ENCODE measurements at places on chromosomes 5 and 9. TPM values are rescaled to one million over a fixed set of nuclear protein-coding genes. Genes with fewer than 3 reads are reported as not detected.
A peak's percentile ranks its signal among the peaks of the same experiment; 100 is the strongest.

GRCh38 chr5:78568676-78569075, 79.9 kb downstream of the LHFPL2 start:
- DNase-seq, result no peak

- DNase-seq, result no peak
These were observed 18.8 kb upstream of the TNFAIP8 start for GRCh38 chr5:119336845-119337580.

- DNase-seq, result no peak
These were observed 89.5 kb downstream of the MAN2A1 start for GRCh38 chr5:109779036-109779735.

- DNase-seq, result no peak
These were observed 35.6 kb downstream of the MTX3 start for GRCh38 chr5:79955356-79955895.

DNA sequence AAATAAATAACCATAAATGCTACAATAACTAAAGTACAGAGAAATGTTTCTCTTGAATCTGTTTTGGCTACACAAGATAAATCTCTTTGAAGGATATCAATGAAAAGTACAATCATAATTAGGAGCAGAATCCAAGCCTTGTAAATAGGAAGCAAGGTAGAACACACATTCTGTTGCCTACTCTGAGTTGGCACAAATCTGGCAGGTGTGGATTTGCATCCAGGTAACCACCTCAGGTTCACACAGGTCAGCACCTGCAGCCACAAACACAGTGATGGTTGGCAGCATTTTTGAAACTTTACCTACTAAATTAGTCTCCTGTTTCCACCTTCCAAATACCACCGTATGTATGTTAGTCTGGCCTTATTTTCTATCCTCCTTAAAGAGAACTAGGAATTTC, 105.3 kb upstream of the PIK3R1 start:
- no peak for DNase-seq

DNA sequence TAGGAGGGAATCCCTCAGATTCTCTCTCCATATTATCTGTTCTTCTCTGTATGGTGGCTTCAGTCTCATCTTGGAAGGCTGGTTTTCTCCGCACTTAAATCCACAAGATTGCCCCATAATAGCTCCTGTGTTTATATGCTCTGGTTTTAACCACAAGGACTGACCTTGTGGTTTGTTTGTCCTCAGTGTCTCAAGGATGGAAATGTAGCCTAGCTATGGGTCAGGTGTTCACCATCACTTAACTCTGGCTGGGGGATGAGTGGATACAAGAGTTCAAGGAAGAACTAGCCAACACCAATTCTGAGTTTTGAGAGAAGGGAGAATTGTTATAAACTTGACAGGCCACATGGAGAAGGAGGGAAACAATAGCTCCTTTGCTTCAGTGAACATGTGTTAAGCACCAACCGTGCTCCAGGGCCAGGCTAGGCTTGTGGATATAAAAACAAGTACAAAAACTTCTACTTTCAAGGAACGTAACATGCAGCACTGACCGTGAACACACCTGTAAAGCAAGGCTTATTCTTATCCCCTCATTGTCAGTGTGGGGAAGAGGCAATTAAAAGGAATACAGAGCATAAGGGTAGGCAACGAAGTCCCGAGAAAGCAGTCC, 75.6 kb upstream of the VLDLR start:
- no peak for DNase-seq

GRCh38 chr5:35788724-35789123, 68.0 kb upstream of the IL7R start:
- DNase-seq, result no peak

GRCh38 chr9:82132024-82132423, 143.5 kb downstream of the SPATA31D1 start:
- DNase-seq, result no peak

DNA sequence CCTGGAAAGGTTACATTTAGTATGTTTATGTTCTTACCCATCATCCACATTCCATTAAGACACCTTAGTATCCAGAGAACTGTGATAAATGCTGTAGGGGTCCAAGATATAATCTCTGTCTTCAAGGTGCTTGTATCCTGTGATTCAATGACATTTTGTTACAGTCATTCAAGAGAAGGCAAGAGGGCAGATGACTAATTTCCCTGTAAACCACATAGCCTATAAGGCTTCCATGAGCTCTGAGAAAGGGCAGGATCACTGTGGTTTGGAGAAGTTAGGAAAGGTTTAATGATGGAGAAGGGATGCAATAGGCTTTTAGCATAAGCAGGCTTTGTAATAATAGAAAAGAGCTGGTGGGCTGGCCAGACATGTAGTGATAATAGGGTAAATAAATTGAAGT, 40.0 kb downstream of the PAPPA start:
- no peak for DNase-seq

- no peak for DNase-seq
These were observed 972.6 kb upstream of the EDIL3 start for GRCh38 chr5:85357309-85357708.

DNA sequence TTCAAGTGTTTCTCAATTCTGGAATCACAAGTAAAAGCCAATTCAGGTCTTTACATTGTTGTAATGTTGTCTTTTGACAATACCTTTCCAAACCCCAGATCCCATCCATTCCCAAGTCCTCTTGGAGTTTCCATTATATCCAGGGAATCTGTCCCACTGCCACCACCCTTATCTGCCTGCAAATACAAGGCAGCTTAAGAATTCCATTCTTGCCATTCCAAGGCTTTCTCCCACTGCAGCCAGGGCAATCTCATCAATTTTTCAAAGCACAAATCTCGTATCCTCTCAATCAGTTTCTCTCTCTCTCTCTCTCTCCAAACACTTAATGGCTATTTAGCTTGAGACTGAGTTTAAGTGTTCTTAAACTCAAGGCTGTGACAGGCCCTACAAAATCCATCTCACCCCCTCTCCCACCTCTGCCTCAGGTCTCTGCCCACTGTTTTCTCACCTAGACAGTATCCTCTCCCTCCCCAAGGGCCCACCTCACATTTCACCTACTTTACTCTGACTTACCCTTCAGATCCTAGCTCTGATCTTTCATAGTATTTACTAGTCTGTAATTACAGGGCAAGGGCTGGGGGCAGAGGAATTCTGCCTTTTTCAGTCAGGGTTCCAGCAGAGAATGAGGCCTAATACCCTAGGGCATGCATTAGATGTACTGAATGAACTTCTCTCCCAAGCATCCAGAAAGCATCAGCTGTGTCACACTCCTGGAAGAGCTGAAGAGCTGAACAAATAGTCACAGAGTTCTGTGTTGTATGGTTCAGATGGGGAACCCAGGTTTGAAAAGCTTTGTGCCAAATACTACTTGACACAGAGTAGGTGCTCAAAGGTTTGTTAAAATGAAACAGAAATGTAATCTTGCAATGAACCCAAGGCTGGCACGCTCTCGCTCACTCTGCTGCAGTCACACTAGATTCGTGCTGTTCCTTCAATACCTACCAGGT, 46.0 kb downstream of the RAPGEF1 start:
- DNase-seq, result no peak

DNA sequence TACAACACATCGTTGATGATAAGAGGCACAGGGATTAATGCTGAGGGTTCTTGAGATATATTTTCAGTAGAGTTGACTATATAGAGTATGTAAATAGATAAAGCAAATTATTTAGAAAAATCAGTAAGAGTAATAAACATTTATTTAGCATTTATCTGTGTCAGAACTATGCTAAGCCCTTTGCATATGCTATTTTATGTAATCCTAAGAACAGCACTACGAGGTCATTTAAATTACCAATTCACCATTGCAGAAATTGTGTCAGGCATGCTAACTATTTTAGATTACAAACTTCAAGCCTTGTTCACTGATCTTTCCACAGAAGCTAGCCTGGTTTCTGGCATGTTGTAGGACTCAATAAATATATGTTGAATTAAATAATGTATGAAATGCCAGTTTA, 20.4 kb upstream of the REEP2 start:
- DNase-seq, result no peak

GRCh38 chr5:147508711-147509040, 1.2 kb downstream of the DPYSL3 start:
- DNase-seq, result no peak

GRCh38 chr5:3517348-3517747, 78.3 kb upstream of the IRX1 start:
- peak; percentile 3 for DNase-seq

GRCh38 chr5:96070622-96071225, 109.1 kb upstream of the ELL2 start:
- no peak for DNase-seq

DNA sequence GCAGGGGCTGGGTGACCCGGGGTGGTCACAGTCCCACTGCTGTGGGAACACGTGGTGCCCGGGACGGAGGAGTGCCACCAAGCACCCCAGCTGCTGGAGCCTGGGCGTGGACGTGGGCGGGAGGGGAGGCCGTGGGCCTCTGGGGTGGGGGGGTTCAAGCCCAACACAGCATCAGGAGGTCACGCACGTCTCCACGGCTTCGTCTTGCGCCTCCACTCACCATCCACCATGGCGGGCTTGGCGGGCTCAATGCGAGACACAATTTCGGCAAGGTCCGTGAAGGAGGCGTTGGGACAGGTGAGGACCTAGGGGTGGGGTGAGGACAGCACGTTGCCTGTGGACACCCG, 2.2 kb upstream of the NSMF start:
- DNase-seq, result peak; percentile 87

- no peak for DNase-seq
These were observed 29.8 kb downstream of the ADAM19 start for GRCh38 chr5:157545610-157546310.

DNA sequence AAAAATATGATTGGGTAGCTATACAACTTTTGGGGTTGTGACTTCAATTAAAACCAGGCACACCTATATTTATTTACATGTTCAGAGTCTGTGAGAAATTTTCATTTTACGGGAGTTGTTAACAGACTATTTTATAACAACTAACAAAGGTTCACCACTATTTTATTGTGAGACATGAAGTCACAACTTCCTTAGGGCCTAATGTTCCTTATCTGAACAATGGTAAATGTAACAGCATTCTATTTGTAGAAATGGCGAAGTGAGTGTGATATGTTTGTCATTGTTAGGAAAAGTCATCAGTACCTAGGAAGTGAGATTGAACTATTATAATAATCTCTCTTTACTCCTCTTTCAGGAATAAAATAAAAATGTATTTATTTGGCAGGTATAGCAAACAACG, 67.4 kb downstream of the CSNK1G3 start:
- DNase-seq, result no peak

DNA sequence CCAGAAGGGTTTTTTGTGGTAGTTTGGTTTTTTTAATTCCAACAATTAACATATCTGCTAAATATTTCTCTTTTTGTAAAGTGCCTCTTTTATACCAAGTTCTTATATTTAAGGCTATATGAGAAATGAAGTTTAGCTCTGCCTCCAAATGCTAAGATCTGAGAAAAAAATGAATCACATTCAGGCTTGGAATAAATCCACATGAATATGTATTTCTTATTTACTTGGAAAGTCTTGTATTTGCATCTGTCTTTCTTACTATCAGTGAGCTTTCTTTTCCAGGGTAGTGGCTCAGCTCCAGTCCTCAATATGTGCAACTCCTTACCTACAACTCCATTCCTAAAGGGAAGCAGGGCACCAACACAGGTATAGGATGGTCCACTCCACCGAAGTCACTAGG, 127.9 kb downstream of the GLIS3 start:
- no peak for DNase-seq

DNA sequence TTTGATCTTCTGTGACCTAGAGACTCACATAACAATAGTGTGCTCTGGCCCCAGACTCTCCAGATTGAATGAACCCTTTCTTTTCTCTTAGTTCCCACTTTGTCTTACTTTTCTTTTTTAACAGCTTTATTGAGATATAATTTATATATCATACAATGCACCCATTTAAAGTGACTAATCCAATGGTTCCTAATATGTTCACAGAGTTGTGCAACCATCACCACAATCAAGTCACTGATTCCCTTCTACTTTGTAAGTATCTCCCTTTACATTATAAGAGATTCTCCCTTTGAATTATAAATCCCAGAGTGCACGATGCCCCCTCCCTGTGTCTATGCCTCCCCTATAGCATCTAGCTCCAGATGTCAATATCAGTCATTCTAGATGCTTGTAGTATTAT, 172.4 kb downstream of the HINT1 start:
- DNase-seq, result no peak

GRCh38 chr5:177430972-177431316, 4.5 kb downstream of the GRK6 start:
- no peak for DNase-seq

GRCh38 chr5:54087436-54087835, 222.9 kb downstream of the ARL15 start:
- DNase-seq, result no peak

- no peak for DNase-seq
These were observed 89.8 kb downstream of the NTRK2 start for GRCh38 chr9:84759300-84759750.

DNA sequence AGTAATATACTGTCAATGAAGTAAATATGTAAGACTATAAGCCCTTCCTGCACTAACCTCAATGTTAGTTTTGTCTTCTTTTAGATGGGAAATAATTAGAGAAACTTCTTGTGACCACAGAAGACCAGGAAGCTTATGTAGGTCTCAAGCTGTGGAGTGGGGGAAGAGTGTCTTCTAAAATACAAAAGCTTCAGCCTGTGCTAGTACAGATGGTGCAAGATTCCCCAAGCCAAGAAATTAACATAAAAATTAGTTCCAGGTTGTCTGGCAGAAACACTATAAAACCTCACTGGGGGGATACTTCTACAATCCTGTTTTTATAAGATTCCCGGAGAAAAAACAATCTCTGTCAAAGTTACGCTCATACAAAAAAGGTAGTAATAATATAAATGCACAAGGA, 103.6 kb downstream of the FNBP1 start:
- DNase-seq, result no peak

DNA sequence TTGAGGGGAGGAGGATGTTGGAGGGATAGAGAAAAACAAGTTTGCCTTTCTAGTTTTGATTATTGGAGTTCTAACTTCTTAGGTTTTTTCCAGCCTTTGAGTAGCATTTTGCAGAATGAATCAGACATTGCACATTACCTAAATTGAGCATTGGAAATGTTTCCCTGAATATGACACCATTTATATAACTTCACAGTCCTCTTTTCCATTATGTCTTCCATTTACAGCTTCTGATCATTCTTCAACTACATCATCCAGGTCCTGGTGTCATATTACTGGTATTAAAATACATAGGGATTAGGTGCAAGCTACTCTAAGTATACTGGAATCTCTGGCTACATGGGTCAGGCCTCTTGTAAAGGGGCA, 286.1 kb downstream of the ARHGAP26 start:
- no peak for DNase-seq

The FABP6 gene
- not detected for total RNA-seq

The PIP5K1B gene
- total RNA-seq, result 3.0 TPM

The GPR150 gene
- total RNA-seq, result 0.63 TPM

The SNX24 gene
- total RNA-seq, result 20.1 TPM

The AGXT2 gene
- not detected for total RNA-seq

The BARHL1 gene
- not detected for total RNA-seq

The RHOBTB3 gene
- 20.9 TPM for total RNA-seq

The ANKRD20A1 gene
- total RNA-seq, result not detected

The IRX1 gene
- total RNA-seq, result 18.8 TPM

The ACSL6 gene
- total RNA-seq, result not detected

The OBP2B gene
- total RNA-seq, result 13.0 TPM

The SLC36A2 gene
- not detected for total RNA-seq

The ORM1 gene
- total RNA-seq, result not detected

The OR1Q1 gene
- total RNA-seq, result not detected

Data from lower leg skin (tissue), 4 donors.